ENCODE measurements at places on chromosomes 1 and 21.

GRCh38 chr21:17050156-17050555 is 462.7 kb upstream of the CXADR start:
- DNase-seq = no peak

- peak; percentile 93 for DNase-seq
Observed at GRCh38 chr1:52842643-52843310, at the start of gene ZYG11A. Gene ZYG11A, plus strand, starts transcription at chr1:52842760. Its CDS starts 124 bp downstream, at chr1:52842884.

DNA sequence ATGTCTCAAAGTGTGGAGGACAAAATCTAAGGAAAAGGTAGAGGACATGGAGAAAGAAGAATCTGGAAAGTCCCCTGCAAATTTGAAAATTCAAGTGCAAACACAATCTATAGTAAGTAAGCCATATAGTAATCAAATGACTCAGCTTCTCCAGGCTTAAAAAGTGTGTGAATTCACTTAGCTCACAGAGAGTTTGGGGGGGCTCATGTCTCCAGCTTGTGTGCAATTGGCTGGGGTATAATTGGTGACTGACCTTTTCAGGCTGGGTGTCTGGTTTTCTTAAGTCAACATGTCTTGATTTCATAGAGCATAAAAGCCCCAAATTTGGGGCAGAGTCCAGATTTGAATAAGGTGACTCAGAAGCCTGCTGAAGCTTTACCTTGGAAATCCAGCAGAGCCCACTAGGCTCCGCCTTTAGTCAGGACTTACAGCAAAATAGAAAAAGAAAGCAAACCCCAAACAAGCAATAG is 8.6 kb downstream of the CLDN14 start:
- no peak for DNase-seq

DNA sequence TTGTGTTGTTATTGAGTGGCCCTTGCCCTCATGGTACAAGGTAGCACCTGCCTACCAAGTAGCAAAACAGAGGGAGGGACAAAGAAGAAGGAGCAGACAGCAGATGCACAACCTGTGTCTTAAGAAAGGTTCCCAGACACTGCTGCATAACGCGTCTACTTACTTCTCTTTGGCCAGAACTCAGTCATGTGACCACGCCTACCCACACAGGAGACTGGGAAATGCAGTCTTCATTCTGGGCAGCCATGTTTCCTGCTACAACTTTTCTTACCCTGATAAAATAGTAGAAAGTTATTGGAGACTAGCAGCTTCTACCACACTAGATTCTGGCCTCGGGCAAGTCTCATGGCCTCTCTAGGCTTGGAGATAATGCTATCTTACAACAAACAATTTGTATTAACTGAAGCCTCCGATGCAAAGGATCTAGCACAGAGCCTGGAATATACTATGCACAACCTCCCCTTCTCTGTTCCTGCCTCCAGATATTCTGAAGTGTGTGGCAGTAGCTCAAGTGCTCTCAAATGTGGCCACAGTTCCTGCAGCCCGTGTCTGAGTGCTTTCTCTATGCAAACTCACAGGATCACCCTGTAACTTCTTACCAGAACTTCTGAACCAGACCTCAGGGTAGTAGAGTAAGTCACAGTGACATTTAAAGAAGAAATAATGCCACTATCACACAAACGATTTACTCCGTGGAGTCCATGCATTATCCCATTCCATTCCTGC is 34.1 kb upstream of the BTG2 start:
- peak; percentile 72 for DNase-seq

DNA sequence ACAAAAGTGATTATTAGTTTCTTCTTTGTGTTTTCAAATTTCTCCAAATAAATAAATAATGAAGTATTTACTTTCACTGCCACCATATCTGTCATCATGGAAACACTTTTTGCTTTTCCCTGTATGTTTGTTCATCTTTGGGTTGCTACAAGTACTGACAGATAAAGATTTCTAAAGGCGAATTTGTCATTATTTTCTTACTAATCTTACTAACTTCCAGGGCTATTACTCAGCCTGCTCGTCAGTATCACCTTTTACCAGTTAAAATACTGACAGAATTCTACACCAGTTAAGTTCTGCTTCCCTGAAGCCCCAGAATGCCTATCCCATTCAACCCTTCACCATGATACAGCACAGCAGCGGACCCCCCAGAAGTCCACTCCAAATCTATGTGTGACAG is 106.1 kb downstream of the CDC42BPA start:
- no peak for DNase-seq

- no peak for DNase-seq
Observed at GRCh38 chr1:2962061-2962460, 59.2 kb upstream of the ACTRT2 start.

DNA sequence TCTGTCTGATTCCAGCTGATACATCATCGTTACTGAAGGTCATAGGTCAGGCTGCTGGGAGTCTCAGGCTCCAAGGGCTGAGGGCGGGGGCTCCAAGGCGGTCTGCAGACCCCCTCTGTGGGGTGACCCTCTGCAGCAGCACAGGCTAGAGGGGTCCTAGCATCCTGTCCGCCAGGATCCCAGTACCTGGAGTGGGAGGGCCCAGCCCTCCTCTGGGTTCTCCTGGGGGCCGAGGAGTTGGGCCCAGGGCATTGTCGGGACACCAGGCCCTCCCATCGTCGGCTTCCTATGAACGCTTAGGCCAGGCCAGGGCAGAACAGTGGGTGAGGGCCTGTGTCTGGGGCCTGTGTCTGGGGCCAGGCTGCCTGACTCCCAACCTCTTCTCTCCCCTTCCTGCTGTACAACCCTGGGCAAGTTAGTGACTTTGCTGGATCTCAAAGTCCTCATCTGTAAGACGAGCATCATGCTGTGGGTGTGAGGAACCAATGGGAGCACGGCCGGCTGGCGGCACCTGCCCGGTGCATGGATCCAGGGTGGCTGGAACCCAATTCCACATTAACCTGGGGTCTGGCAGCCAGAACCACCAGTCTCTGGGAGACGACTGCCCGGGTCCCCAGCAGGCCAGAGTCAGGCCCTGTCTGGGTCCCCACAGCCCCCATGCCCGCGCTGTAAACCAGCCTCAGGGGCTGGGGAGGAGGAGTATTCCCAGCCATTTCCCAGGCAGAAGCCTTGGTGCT is 56.2 kb upstream of the COL18A1 start:
- no peak for DNase-seq

GRCh38 chr1:78497201-78497600 is 6.4 kb downstream of the PTGFR start:
- DNase-seq = no peak

DNA sequence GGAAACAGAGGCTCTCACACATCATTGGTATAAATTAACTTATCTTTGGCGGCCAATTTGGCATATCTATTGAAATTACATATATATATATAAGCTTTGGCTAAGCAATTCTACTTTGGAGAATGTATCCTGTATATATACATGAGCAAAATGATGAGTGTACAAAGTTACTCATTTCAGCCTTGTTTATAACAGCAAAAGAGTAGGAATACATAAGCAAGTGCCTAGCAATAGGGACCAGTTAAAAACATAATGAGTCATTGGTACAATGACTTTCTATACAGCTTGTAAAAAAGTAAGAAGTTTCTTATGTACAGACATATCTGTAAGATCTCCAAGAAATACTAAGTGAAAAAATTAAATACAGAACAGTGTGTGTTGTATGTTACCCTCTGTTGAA is 190.8 kb downstream of the LTN1 start:
- no peak for DNase-seq

- peak; percentile 68 for DNase-seq
Observed at GRCh38 chr21:33071770-33072306, 1.9 kb downstream of the OLIG1 start.

DNA sequence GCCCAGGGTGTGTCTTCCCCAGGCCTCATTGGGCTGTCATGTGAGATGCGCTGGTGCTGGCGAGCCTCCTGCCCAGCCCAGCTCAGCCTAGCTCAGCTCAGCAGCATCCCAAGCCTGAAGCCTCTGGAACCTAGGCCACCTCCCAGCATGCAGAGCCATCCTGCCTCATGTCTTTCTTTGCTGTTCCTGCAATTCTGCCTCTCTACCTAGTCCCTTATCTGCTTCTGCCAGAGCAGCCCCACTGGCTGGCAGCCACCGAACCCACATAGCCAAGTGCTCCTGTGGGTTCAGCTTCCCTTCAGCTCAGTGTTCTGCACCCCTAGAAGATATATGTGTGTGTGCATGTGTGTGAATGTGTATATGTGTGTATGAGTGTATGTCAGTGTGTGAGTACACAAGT is 291.5 kb upstream of the VAMP3 start:
- no peak for DNase-seq

GRCh38 chr1:204065174-204065985 is 7.5 kb upstream of the SOX13 start:
- DNase-seq = no peak

DNA sequence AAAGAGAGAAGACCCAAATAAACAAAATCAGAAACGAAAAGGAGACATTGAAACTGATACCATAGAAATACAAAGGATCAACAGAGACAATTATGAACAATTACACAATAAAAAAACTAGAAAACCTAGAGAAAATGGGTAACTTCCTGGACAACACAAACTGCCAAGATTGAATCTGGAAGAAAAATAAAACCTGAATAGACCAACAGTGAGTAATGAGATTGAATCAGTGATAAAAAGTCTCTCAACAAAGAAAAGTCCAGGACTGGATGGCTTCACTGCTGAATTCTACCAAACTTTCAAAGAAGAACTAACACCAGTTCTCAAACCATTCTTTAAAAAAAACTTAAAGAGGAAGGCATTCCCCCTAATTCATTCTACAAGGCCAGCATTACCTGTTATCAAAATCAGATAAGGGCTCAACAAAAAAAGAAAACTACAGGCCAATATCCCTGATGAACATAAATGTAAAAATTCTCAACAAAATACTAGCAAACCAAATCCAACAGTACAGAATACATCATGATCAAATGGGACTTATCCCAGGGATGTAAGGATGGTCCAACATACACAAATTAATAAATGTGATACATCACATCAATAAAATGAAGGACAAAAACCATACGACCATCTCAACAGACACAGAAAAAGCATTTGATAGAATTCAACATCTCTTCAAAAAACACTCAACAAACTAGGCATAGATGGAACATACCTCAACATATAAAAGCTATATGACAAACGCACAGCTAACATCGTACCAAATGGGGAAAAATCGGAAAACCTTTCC is 119.9 kb downstream of the ACBD6 start:
- DNase-seq = no peak

DNA sequence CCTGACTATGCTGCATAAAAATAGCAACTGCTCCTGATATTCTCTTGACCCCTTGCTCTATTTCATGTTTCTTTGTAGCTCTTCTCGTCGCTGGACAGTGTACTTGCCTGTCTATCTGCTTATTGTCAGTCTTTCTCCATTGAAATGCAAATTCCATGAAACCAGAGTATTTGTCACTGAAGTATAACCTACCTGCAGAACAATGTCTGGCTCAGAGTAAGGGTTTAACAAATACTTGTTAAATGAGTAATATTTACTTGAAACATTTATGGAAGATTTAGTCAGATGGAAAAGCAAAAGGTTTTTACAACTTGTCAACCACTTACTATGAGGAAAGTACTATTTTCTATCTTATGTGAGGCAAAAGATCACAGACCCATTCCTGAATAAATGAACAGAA is 19.9 kb upstream of the ERICH3 start:
- DNase-seq = no peak

DNA sequence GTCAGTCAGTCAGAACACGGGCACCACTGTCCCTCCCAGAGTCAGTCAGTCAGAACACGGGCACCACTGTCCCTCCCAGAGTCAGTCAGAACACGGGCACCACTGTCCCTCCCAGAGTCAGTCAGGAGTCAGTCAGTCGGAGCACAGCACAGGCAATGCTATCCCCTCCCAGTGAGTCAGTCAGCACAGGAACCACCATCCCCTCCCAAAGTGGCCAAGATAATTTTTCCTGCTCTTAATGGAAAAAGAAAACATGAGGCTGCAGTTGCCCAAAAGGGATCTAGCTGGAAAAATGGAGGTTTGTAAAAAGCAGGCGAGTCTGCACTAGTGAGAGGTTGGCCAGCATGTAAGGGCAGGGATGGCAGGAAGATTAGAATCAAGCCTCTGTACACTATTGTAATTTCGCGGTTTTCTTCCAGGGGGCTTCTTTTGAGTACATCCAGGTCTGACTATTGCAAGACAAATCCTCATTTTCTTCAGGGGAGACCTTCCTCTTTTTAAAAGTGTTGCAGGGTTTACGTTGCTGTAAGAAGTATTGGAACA is 213.8 kb downstream of the SIPA1L2 start:
- DNase-seq = no peak

- DNase-seq = no peak
Observed at GRCh38 chr1:101847626-101848025, 149.1 kb downstream of the OLFM3 start.

DNA sequence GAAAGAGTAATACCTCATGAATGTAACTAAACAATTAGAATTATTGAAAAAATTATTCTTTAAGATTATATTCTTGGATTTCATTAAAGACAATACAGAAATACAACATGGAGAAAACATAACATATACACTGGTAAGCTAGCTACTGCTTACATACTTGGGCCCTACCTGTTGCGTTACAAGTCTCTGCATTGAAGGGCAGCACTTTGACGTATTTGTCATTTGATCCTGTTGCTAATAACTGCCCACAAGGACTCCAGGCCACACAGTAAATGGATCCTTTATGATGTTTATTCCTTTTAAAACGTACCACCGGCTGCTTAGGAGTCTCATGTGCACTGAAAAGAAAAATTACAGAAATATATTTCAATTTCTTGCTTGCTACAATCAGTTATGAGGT is 19.8 kb upstream of the CLCC1 start:
- DNase-seq = no peak

DNA sequence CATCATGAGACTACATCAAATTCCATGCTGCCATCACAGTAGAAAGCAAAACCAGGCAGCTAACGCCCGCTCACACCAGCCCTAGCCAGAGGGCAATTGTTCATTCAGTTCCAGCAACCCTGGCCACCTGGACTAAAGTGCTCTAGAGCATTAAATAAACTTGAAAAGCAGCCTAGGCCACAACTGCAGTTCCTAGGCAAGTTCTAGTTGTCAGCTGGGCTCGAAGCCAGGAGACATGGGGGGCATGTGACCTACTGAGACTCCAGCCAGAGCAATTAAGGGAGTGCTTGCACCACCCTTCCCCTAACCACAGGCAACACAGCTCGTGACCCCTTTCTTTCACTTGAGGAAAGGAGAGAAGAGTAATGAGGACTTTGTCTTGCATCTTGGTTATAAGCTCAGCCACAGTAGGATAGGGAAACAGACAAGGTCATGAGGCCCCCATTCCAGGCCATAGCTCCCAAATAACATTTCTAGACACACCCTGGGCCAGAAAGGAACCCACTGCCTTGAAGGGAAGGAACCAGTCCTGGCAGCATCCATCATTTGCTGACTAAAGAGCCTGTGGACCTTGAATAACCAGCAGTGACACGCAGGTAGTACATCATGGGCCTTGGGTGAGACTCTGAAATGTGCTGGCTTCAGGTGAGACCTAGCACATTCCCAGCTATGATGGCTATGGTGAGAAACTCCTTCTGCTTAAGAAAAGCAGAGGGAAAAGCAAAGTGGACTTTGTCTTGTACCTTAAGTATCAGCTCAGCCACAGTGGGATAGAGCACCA is 77.0 kb downstream of the ZZZ3 start:
- DNase-seq = peak; percentile 32

Measured in NB4 (cell line).